H1 (cell line): ENCODE measurements at places on chromosomes 3 and 15. TPM values are rescaled to one million over a fixed set of nuclear protein-coding genes. Genes with fewer than 3 reads are reported as not detected.
A peak's percentile ranks its signal among the peaks of the same experiment; 100 is the strongest.

DNA sequence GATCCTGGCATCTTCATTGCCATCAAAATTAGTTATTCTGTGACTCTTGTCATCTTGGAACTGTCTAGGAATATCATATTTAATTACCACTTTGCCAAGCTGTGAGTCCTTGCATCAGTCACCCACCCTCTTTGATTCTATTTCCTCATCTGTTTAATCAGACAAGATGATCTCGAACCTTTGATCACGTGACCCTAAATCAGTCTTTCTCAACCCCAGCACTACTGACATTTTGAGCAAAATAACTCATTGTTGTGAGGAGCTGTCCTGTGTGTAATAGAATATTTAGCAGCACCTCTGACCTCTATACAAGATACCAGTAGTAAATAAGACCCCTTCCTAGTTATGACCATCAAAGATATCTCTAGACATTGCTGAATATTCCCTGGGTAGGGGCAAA lies 343.4 kb upstream of the ARPP21 start:
- no peaks in the 10 kb centered on the region for H3K4me1 ChIP-seq
- no peak for DNase-seq
- H3K36me3 ChIP-seq = no peaks in the 10 kb centered on the region
- H3K4me3 ChIP-seq = no peak overlapping the region
- no peaks in the 10 kb centered on the region for H3K27me3 ChIP-seq
- H3K27ac ChIP-seq = no peak overlapping the region

DNA sequence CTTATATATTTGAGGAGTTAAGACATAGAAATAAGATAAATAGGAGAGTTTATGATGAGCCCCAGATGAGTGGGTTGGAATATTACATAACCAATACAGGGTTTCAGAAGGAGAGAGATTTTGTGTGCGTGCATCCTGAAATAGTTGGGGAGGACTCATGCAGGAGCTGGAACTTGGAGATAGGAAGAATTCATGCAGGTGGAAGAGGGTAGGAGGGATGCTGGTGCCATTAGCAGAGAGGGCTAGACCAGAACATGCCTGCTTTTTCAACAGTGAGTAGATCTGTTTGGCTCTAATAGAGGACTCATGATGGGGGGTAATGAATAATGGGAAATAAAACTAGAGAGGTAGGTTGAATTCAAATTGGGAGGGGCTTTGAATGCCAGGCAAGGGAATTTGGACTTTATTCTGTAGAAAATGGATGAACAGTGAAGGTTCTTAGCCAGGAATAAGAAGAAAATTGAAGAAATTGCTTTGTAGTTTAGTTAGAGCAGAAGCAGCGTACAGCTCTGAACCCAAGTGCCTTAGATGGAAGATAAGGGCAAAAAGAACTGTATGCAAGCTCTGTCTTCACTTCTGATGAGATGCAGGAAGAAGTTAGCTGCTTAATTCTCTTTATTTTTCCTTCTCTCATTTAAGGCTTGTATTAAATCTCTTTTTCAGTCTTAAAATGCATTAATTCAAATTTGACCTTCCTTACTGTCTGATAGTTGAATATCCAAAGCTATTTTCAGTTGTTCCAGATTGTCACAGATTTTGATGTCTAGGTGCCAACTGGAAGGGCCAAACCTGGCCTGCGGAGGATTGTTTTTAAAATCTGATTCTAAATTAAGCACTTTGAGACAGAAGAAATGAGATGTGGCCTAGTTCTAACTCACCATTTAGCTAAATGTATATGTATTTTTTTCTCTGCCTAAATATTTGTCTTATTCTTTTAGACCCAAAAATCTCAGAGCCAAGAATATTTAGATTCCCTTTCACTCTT lies 86.3 kb downstream of the PPM1L start:
- H3K27me3 ChIP-seq = no peaks in the 10 kb centered on the region
- no peak overlapping the region for H3K4me3 ChIP-seq
- H3K36me3 ChIP-seq = no peaks in the 10 kb centered on the region
- H3K4me1 ChIP-seq = no peaks in the 10 kb centered on the region
- DNase-seq = no peak

- H3K4me3 ChIP-seq = peak overlapping the region; percentile 90
- peaks cover 8% of the 10 kb centered on the region for H3K4me1 ChIP-seq
- H3K27ac ChIP-seq = peak overlapping the region; percentile 6; the same call in 1 of the 2 replicates
- peaks cover 5% of the 10 kb centered on the region; the same call in 1 of the 2 replicates for H3K36me3 ChIP-seq
- no peak for DNase-seq
- no peaks in the 10 kb centered on the region for H3K27me3 ChIP-seq
These were observed 1.1 kb downstream of the CHCHD4 start for GRCh38 chr3:14123308-14124222.

DNA sequence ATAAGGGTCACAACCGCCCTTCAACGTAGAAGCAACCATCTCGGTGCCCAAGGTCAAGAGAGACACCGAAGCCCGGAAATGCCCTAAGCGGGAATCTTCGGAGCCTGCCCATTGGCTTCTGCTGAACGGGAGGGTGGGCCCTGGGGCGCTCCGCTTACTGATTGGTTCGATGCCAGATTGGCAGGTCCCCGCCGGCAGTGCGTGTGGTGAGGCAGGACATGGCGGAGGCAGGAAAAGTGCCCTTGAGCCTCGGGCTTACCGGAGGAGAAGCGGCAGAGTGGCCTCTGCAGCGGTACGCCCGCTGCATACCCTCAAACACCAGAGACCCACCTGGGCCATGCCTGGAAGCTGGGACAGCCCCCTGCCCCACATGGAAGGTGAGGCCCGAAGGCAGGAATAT lies at the start of gene REC114:
Gene REC114, plus strand, starts transcription at position 197 of the 400 bp plus-strand sequence. Its CDS starts 22 bp downstream, at position 219.
- H3K4me3 ChIP-seq = no peak within 1 kb of the TSS
- no peaks in the 10 kb centered on the region for H3K4me1 ChIP-seq
- no peaks in the 10 kb centered on the region for H3K36me3 ChIP-seq
- DNase-seq = no peak
- H3K27me3 ChIP-seq = no peaks in the 10 kb centered on the region

GRCh38 chr3:171388527-171388926 lies 71.7 kb downstream of the TNIK start:
- H3K4me1 ChIP-seq = peaks cover 17% of the 10 kb centered on the region
- no peaks in the 10 kb centered on the region for H3K36me3 ChIP-seq
- DNase-seq = no peak
- H3K27ac ChIP-seq = no peak overlapping the region

GRCh38 chr15:67944010-67944641 lies 104.3 kb upstream of the RNU6-1 start:
- H3K27ac ChIP-seq = no peak overlapping the region
- no peak for DNase-seq
- no peaks in the 10 kb centered on the region for H3K27me3 ChIP-seq
- H3K36me3 ChIP-seq = no peaks in the 10 kb centered on the region
- no peak overlapping the region for H3K4me3 ChIP-seq
- peaks cover 6% of the 10 kb centered on the region; the same call in 1 of the 2 replicates for H3K4me1 ChIP-seq

DNA sequence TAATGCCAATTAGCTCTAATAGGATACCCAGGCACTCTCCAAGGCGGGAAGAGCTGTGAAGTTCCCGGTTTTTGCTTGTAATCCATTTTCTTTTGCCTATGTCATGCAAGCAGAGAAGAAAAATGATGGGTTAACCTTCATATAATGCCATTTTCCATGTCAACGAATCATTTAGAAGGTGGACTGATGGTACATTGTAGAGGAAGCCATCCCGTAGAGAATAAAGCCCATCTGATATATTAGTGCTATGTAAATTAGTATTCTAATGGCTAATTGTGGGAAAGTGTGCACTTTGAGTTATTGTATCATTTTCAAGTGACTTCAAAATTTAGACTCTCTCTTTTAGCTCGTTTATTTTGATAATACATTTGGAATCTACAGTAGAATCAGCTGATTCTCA lies 509.1 kb downstream of the ROBO2 start:
- no peak for DNase-seq
- H3K4me3 ChIP-seq = no peak overlapping the region
- H3K27ac ChIP-seq = no peak overlapping the region
- no peaks in the 10 kb centered on the region for H3K36me3 ChIP-seq

GRCh38 chr3:118531816-118532215 lies 502.8 kb downstream of the IGSF11 start:
- H3K27me3 ChIP-seq = no peaks in the 10 kb centered on the region
- DNase-seq = no peak
- H3K4me3 ChIP-seq = no peak overlapping the region
- no peak overlapping the region for H3K27ac ChIP-seq

DNA sequence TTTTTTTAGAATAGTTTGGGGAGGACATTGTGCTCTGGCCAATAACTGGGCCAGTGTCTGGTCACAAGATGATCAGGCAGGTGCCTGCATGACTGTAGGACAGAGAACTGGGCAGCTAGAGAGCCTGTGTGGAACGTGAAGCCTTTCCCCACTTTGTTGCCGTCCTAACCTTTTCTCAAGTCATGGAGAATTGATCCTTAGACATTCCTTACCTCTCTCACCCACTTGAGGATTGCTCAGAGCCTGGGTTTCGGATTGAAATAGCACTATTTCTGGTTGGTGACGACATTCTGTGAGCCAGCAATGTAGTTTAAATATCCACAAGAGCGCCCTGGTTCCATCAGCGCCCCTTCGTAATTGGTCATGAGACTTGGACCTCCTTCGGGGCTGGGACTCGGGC lies 138.4 kb downstream of the IGF1R start:
- no peak overlapping the region for H3K27ac ChIP-seq
- no peak overlapping the region for H3K4me3 ChIP-seq
- H3K4me1 ChIP-seq = peaks cover 27% of the 10 kb centered on the region
- no peaks in the 10 kb centered on the region for H3K36me3 ChIP-seq

- H3K27ac ChIP-seq = no peak overlapping the region
- H3K4me3 ChIP-seq = no peak overlapping the region
- no peak for DNase-seq
- H3K36me3 ChIP-seq = no peaks in the 10 kb centered on the region
- peaks cover 8% of the 10 kb centered on the region; the same call in 1 of the 2 replicates for H3K27me3 ChIP-seq
- no peaks in the 10 kb centered on the region; the same call in 1 of the 2 replicates for H3K4me1 ChIP-seq
These were observed 37.0 kb upstream of the SNRPA1 start for GRCh38 chr15:101332061-101332467.

DNA sequence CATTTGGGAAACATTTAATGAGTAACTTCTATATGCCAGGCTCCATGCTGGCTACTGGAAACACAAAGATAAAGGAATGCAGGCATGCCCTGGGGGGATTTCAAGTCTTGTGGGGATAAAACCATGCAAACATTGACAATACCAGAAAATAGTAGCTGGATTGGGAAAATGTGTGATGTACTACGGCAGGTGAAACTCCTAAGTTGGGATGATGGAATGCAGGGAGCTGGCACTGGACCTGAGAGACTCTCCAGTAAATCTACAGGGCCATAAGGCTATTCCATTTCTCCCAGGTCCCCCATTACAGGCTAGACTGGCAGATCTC lies 68.2 kb upstream of the NTRK3 start:
- no peaks in the 10 kb centered on the region for H3K4me1 ChIP-seq
- no peaks in the 10 kb centered on the region for H3K27me3 ChIP-seq
- H3K4me3 ChIP-seq = no peak overlapping the region
- no peak for DNase-seq

GRCh38 chr3:85170646-85171045 lies 211.9 kb downstream of the CADM2 start:
- H3K27me3 ChIP-seq = no peaks in the 10 kb centered on the region
- H3K36me3 ChIP-seq = no peaks in the 10 kb centered on the region
- H3K4me3 ChIP-seq = no peak overlapping the region
- no peak overlapping the region for H3K27ac ChIP-seq
- no peak for DNase-seq

DNA sequence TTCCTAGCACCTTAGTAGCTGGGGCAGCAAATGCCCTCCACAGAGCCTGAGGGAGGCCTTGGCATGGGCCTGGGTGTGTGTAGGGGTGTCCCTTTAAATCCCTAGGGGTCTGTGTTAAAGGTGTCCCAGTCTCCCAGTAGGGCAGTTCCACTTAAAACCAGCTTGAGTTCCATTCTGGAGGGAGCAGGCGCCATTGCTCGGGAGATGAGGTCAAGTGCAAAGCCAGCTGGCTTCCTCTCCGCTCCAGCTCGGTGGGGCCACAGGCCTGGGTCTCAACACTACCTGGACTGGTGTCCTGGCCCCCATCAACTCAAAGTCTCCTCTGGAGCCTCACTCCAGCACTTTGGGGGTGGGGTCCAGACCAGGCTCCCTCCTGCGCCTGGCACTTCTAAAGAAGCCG lies 25.2 kb downstream of the FEM1B start:
- no peaks in the 10 kb centered on the region for H3K27me3 ChIP-seq

- no peak overlapping the region for H3K4me3 ChIP-seq
- DNase-seq = no peak
- H3K27me3 ChIP-seq = no peaks in the 10 kb centered on the region
- H3K36me3 ChIP-seq = no peaks in the 10 kb centered on the region
- no peak overlapping the region for H3K27ac ChIP-seq
- no peaks in the 10 kb centered on the region for H3K4me1 ChIP-seq
These were observed 8.7 kb upstream of the LRRC58 start for GRCh38 chr3:120357807-120358206.

- no peaks in the 10 kb centered on the region for H3K4me1 ChIP-seq
- no peak overlapping the region for H3K4me3 ChIP-seq
- H3K27ac ChIP-seq = 0 out of 2 replicates have a peak overlapping the region, but pooled peaks have one; percentile 33
These were observed 43.8 kb upstream of the FBXL22 start for GRCh38 chr15:63553388-63553791.

DNA sequence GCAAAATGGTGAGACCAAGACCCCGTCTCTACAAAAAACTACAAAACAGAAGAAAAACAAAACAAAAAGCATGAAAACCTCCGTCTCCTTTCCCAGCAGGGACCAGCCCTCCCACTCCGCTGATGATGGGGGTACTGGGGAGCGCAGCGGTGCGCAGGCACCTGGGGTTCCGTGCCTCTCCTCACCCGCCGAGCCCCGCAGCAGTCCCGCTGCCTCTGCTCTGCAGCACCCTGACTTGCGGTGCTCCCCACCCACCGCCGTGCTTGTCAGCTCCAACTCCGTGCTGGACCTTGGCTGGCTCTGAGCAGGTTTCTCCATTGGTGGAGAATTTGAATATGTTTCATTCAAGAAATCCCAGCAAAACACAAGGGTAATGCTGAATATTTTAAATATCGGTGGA lies 46.7 kb upstream of the ATP10A start:
- no peaks in the 10 kb centered on the region for H3K36me3 ChIP-seq
- no peaks in the 10 kb centered on the region for H3K4me1 ChIP-seq
- H3K4me3 ChIP-seq = no peak overlapping the region
- H3K27me3 ChIP-seq = no peaks in the 10 kb centered on the region
- H3K27ac ChIP-seq = no peak overlapping the region
- DNase-seq = no peak

DNA sequence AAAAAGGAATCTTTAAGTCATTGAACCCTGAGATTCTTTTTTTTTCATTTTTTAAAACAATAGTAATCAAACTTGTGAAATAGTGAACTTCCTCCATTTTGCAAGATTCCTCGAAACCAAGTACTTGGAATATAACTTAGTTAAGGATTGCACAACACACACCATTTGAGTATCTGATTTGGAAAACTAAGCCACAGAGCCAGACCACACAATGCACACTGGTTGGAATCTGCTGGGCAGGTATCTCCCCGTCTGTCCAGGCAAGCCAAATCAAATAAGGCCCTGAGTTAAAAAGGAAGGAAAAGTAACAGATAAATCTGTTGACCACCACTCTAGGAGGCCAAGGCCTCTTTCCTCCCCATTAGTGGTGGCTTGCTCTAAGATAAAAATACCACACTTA lies 177.5 kb upstream of the ICE2 start:
- no peaks in the 10 kb centered on the region for H3K36me3 ChIP-seq
- no peaks in the 10 kb centered on the region for H3K27me3 ChIP-seq
- DNase-seq = no peak
- H3K4me1 ChIP-seq = peaks cover 7% of the 10 kb centered on the region; the same call in 1 of the 2 replicates

- H3K27ac ChIP-seq = no peak overlapping the region
- H3K27me3 ChIP-seq = peaks cover 9% of the 10 kb centered on the region; the same call in 1 of the 2 replicates
- no peak for DNase-seq
These were observed 396.4 kb downstream of the SHQ1 start for GRCh38 chr3:72451841-72452240.

Gene SERINC4
- not detected in 2 replicates for total RNA-seq

Gene PLSCR5
- total RNA-seq = not detected in 2 replicates

Gene RETNLB
- not detected in 2 replicates for total RNA-seq

Gene TEX55
- not detected in 2 replicates for total RNA-seq

Gene A4GNT
- total RNA-seq = not detected in 2 replicates

Gene STAC
- 16.5 and 18.1 TPM in 2 replicates for total RNA-seq

Gene CLDN18
- not detected in 2 replicates for total RNA-seq

Gene CHDH
- 8.9 and 10.3 TPM in 2 replicates for total RNA-seq

Gene TM4SF4
- not detected in 2 replicates for total RNA-seq

Gene UCN2
- not detected in 2 replicates for total RNA-seq

Gene MED12L
- 24.0 and 26.2 TPM in 2 replicates for total RNA-seq
